MCF 10A (cell line): ENCODE measurements at places on chromosomes 2 and 18.

GRCh38 chr2:99643787-99644418 is 154.1 kb upstream of the REV1 start:
- no peak for DNase-seq

- no peak for DNase-seq
Measured at GRCh38 chr2:26190369-26190768, 17.5 kb downstream of the GAREM2 start.

DNA sequence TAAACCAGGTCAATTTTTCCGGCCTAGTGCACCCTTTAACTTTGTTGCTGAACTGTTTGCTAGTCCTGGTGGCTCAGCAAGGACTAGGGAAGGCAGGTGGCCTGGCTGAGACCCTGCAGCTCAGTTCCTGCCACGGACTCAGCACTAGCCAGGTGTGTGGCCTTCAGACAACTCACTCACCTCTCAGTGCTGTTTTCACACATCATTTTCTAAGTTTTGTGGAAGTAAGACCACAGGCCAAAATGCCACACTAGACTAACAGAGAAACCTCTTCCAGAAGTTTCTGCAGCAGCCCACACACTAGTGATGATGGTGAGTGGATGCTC is 65.9 kb upstream of the SLC1A4 start:
- DNase-seq = no peak

- DNase-seq = peak; percentile 6
Measured at GRCh38 chr2:21404827-21405625, 281.3 kb downstream of the TDRD15 start.

GRCh38 chr2:58063641-58064040 is 17.0 kb downstream of the VRK2 start:
- DNase-seq = peak; percentile 13

GRCh38 chr2:241540401-241540770 is 18.2 kb upstream of the BOK start:
- no peak for DNase-seq

- DNase-seq = no peak
Measured at GRCh38 chr2:26864646-26865045, 16.7 kb downstream of the DPYSL5 start.
